ENCODE measurements at places on chromosomes 11 and 22. TPM values are rescaled to one million over a fixed set of nuclear protein-coding genes. Genes with fewer than 3 reads are reported as not detected.

CEND1 gene
- 0.45 TPM for total RNA-seq

UQCC3 gene
- total RNA-seq: 5.8 TPM

BCO2 gene
- 13.2 TPM for total RNA-seq

MPPED2 gene
- total RNA-seq: 103 TPM

STK33 gene
- total RNA-seq: 29.3 TPM

PAX6 gene
- not detected for total RNA-seq

ROBO4 gene
- 35.1 TPM for total RNA-seq

OR52N4 gene
- not detected for total RNA-seq

TALDO1 gene
- total RNA-seq: 490 TPM

AMBRA1 gene
- 36.0 TPM for total RNA-seq

LPXN gene
- 14.4 TPM for total RNA-seq

DDI1 gene
- not detected for total RNA-seq

KCNK7 gene
- total RNA-seq: not detected

All from thyroid gland (tissue), 4 donors.